ENCODE measurements at places on chromosomes 7 and 10.

- DNase-seq: no peak
Measured at GRCh38 chr10:122504610-122504950, 43.2 kb downstream of the HTRA1 start.

DNA sequence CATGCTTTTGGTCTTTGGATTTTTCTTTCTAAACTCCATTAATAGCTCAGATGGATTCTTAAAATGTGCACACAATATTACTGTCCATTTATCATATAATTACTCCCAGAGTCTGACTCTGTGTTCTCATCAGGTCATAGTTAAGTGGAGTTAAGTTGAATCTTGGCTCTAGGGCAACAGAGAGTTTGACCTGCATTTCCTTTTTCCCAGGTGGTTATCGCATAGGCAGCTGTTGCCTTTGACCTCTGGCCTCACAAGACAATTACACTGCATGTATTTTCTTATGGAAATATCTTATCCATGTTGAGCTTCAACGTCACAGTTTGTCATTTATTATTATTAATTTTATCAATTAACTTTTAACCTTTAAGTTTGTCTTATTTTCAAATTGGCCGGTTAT is 237.5 kb upstream of the HGF start:
- no peak for DNase-seq

DNA sequence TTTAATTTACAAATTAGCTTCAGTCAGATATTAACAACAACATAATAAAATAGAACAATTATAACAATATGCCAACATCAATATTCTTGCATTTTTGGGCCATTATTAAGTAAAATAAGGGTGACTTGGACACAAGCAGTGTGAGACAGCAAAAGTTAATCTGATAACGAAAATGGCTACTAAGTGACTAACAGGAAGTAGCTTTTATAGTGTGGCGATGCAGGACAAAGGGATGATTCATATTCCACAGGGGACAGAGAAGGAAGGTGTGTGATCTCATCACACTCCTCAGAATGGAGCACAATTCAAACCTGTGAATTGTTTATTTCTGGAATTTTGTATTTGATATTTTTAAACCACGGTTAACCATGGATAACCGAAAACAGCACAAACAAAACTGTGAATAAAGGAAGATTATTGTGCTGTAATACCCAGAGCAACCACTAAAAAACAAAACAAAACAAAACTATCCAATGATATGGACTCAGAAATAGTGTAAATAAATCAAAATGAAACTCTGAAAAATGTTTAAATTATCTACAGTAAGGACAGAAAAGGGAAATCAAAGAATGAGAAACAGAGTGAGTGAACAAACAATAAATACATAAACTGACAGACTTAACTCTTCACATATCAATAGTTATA is 66.9 kb upstream of the TFEC start:
- DNase-seq: no peak

- no peak for DNase-seq
Measured at GRCh38 chr7:50266635-50267386, 37.7 kb upstream of the IKZF1 start.

GRCh38 chr10:129094233-129094632 is 372.8 kb upstream of the MGMT start:
- DNase-seq: no peak

- no peak for DNase-seq
Measured at GRCh38 chr10:36089790-36090440, 447.8 kb upstream of the FZD8 start.

GRCh38 chr10:80205477-80206276 is at the start of gene ANXA11:
TSS of gene ANXA11 (minus strand) at chr10:80205537. CDS start at chr10:80172861, 32,676 bp downstream.
- DNase-seq: no peak

- no peak for DNase-seq
Measured at GRCh38 chr7:133484086-133484485, 231.2 kb downstream of the EXOC4 start.

- no peak for DNase-seq
Measured at GRCh38 chr7:1924258-1924817, 254.3 kb downstream of the ELFN1 start.

DNA sequence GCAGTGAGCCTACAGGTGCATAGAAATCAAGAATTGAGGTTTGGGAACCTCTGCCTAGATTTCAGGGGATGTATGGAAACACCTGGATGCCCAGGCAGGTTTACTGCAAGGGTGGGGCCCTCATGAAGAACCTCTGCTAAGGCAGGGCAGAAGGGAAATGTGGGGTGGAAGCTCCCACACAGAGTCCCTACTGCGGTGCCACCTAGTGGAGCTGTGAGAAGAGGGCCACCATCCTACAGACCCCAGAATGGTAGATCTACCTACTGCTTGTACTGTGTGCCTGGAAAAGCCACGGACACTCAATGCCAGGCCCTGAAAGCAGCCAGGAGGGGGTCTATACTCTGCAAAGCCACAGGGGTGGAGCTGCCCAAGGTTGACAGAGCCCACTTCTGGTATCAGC is 533.5 kb downstream of the GPAM start:
- no peak for DNase-seq

- no peak for DNase-seq
Measured at GRCh38 chr7:103996639-103997038, 7.2 kb upstream of the RELN start.

GRCh38 chr7:127047521-127047920 is 205.2 kb downstream of the GRM8 start:
- no peak for DNase-seq

GRCh38 chr7:155193716-155194115 is 104.0 kb upstream of the INSIG1 start:
- DNase-seq: no peak

DNA sequence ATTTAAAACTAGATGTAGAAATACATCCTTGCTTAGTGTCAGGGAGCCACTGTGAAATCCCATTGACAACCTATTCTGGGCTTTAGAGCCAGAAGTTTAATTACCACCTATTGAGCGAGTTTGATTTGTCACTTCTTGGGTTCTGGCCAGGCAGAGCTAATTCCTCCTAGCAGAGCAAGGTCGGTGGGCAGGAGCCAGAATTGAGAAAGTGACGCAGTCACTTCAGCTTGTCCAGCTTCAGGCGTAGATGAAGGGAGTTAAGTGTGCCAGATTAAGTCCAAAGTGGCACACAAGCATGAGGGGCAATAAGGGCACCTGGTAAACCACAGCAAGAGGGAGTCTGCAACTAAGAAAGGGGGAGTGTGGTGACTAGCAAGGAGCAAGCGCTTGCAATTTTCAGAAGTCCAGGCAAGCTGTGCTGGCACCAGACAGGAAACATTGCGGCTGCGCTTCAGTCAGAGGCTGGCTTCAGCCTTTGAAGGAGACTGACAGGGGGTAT is 119.4 kb downstream of the ST7 start:
- no peak for DNase-seq

GRCh38 chr10:50610368-50610767 is 13.4 kb downstream of the SGMS1 start:
- no peak for DNase-seq

GRCh38 chr7:41197769-41198168 is 505.1 kb downstream of the INHBA start:
- DNase-seq: no peak

DNA sequence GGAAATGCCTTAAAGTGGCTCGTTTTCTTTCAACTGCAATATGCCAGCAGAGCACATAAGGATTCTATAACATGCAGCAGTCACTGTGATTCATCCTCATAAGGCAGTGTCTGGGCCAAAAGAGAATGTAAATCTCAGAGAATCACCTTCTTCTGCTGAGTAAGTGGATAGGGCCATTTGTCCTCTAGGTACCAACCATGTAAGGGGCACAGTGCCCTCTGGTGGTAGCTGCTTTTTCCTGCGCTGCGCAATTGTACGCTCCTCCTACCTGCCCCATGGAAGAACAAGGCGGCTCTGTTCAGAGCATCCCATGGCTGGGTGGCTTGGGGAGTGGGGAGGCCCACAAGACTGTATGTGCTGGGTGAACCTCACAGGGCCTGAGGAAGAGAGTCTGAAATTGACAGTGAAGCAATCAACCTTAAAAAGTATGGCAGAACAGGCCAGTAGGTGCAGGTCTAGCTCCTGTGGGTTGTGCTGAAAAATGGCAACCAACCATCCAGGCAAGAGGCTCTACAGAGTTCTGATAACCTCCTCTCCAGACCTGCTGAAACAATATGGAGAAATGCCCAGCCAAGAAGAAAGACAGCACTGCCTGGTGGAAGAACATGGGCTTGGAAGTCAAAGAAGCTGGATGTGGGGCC is 78.6 kb upstream of the C10orf90 start:
- DNase-seq: no peak

- DNase-seq: no peak
Measured at GRCh38 chr10:2414039-2414438, 653.3 kb upstream of the PFKP start.

DNA sequence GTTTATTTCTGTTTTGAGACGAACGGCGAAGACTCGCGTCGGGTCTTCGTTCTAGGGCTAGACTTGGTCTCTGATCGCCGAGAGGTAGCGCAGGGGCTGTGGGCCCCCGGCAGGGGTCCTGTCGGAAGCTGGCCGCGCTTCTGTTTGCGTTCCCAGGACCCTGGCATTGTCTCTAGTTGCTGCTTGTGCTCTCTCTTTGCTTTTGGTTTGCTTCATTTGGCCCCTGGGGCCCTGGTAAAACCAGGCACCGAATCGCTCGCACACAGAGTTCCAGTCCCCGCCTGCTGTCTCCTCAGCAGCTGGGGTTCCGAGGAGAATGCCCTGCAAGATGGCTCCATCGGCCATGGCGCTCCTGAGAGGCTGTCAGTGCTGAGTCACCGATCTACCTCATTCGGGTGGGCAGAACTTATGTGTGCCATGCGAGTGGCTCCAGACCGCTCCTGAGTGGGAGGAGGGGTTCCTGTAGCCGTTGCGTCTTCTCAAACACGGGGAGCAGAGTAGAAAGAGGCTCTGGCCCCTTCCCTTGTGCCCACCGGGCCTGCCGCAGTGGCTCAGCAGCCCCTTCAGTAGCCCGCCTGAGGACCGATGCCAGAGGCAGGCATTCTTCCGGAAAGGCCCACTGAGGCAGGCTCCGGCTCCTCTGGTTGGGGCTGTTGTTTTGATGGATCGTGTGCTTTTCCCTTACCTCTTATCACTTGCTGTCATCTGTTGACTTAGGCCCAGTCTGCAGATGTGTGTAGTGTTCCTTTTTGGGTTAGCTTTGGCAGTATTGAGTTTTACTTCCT is 826 bp downstream of the CHPF2 start:
- DNase-seq: no peak

DNA sequence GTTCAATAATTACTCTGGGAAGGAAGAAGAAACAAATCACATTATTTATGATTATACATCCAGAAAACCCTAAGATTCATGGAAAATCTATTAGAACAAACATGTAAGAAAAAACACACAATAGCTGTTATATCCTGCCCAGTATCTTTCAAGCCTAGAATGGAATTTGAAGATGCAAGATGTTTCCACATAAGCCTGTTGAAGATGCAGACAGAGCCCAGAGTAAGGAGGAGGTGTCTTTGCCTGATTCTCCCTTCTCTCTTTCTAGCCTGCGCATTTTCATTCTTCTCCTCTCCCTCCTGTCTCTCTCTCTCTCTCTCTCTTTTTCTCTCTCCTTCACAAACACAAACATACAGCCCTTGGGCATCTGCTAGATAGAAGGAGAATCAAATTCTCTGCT is 170.1 kb upstream of the INHBA start:
- DNase-seq: no peak
